Stimulated activated CD8-positive, alpha-beta memory T cell treated with anti-CD3 and anti-CD28 coated beads, Interleukin-4, amount 100 ng/mL, for 48 hours (primary cell): ENCODE measurements at places on chromosomes 3 and 15.

DNA sequence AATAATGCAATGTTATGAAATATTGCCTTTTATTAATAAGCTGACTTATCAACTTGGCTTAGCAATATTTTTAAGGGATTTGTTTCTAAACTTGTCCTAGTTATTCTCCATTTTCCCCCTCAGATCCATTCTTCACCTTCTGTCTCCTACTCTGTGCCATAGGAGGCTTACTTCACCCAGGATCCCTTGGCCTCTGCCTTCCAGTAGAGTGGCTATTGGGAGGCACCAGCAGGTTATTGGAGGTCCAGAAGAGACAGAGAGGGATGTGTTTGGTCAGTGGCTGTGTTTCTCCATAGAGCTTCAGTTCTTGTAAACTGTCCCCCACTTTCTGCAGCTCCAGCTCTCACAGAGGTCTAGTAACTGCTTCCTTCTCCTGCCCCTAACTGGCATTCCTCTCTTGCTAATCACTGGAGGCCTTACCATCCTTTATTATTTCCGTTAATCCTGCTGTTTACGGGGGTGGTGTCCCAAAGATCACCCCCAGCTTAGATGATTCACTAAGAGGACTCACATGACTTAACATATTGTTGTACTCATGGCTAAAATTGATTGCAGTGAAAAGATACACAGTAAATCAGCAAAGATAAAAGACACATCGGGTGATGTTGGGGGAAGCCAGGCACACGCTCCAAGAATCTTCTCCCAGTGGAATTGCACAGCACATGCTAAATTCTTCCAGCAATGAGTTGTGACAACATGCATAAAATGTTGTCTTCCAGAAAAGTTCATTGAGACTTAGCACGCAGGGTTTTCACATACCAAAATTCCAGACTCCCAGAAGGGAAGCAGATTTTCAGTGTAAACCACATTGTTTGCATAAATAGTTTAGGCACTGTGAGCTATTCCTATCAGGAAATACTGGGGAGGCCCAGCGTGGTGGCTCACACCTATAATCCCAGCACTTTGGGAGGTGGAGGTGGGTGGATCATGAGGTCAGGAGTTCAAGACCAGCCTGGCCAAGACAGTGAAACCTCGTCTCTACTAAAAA is 67.5 kb downstream of the RPL22L1 start:
- no peak for DNase-seq

DNA sequence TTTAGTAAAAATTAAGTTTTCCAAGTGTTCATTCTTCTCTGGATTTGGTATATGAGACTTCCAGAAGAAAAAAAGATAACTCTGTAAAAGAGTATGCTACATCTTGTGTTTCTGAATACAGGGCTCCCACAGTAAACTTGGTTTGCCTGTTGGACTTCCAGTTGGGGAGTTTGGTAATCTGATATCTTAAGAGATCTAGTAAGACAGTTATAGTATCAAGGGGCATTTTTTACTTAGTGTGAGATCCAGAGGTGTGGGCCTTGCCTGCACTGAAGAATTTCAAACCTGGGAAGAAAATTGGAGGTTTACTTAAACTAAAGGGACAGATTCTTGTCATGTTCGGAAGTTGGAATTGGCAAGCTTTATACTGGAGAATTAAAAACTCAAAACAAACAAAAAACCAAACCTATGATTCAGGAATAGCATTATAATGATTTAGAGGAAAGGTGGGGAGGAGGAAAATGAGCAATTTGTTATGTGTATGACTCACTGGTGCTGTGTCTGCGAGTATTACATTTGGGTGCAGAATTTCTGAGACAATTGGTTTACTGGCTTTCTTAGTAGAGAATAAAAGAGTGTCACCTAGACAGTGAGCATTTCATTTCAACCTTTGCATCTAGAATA is 58.9 kb upstream of the ULK4 start:
- no peak for DNase-seq

- no peak for DNase-seq
These were observed 355.4 kb downstream of the MFSD1 start for GRCh38 chr3:159157275-159157674.

DNA sequence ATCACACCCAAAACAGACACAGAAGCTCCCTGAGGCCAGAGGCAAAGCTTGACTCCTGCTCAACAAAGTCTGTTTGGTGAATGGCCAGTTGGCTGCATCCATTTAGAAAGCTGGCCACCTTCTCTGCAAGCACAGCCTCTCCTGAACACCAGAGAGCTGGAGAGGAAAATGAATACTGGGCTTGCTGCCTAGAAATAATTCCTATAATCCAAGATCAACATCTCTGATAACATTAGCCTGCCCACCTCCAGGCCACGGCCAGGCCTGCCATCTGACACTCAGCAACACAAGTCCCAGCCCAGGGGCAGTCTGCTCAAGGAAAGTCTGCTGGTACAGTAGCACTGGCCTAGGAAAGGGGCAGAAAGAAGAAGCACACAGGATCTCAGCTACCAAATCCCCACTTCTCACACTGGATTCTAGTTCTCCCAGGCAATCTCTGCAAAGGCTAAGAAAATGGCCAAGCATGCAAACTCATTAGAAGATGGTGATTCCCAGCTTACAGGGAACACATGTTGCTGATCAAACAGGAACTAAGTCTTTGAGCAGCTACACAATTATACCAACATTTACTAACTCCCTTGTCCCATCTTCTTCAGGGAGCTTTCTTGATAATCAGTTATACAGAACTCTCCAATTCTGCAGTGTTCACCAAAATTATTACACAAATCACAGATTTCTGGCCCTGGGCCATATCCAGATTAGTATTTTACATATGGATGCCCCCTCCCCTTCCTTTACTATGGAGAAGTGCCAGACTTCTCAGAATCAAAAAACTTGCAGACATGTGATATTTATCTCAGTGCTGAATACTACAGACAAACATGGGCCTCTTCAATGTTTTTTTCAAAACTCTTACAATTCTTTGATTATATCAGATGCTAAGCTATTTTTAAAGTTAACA is 9.9 kb downstream of the TBC1D2B start:
- DNase-seq = no peak

- DNase-seq = no peak
These were observed 24.8 kb upstream of the RHO start for GRCh38 chr3:129503471-129504291.

GRCh38 chr3:42078677-42079076 is 12.5 kb upstream of the TRAK1 start:
- DNase-seq = no peak

DNA sequence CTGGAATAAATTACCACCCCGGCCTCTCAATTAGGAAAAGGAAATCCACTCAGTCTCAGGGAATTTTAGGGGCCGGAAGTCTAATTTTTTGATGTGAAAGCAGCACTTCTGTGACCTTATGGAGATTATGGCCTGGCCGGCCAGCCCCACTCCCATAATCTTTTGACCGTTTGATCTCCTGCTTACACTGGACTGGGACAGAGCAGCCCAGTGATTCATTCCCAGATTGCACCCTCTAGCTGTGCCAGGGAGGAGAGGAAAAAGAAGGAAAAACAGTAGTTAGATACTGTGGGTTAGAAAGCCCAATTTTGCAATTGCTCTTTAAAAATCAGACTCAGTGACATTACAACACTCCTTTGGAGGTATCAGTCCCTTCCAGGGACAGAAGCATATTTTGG is 32.4 kb downstream of the GJD2 start:
- no peak for DNase-seq

GRCh38 chr15:42084465-42085235 is 9.7 kb downstream of the PLA2G4D start:
- peak; percentile 75 for DNase-seq

DNA sequence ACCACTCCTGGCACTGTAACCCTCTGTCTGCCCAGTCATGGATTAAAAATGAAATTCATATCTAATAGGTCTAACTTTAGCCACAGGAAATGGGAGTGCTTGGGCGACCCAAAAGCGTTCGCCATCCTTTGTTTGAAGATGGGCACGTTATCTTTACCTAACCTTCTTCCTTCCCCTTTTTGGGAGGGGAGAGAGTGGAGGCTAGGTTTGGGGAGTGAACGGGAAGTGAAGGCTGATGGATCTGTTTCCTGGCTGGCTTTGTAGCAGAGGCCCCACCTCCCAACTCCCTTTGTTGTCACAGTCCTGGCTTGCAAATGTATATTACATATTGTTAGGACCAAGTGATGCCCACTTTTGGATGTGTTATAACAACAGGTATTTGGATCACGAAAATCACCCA is 98.1 kb upstream of the ARHGEF3 start:
- DNase-seq = no peak

GRCh38 chr3:124019291-124019690 is 27.4 kb upstream of the ROPN1 start:
- no peak for DNase-seq

- no peak for DNase-seq
These were observed 201.8 kb downstream of the CNTN6 start for GRCh38 chr3:1294586-1294985.

- DNase-seq = no peak
These were observed 511.3 kb downstream of the SHQ1 start for GRCh38 chr3:72336821-72337479.

DNA sequence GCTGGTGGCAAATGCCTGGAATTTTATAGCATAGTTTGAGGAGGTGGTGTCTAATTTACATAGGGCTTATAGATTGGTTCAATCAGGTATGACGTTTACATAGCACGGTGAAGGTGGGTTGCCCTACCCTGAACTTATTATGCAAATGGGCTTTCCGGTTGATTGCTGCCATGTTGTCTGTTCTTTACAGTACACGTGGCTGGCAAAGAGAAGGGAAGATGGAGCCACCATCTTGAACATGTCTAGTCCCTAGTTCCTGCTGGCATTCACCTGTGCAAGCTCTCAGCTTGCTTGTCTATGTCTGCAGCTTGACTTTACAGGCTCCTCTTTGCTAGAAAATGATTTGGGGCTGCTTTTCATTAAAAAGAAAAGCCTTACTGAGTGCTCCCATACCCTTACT is 14.0 kb upstream of the STAC start:
- no peak for DNase-seq

DNA sequence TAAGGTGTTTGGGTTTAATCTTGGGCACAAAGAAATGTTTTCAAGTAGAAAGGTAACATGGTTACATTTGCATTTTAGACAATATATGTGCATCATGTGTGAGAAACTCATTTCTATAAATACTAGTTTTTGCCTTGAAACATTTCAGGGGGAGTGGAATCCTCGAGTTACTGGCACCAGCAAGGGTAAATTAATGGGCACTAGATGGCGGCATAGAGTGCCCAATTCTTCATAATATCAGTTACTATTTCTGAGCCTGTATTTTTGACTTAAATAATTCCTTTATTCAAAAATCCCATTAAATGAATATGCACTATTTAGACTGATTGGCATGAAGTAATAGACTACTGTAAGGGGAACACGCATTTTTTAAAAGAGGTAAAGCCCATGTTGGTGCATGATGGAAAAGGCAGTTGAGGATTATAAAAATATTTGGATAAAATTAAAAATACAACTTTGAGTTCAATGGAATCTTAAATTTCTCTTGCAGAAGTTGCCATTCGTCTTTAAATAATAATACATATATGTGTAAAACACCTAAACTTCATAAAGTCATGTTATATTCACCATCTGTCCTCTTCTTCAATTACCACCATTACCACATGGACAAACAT is 106.3 kb downstream of the ZBTB20 start:
- peak; percentile 39 for DNase-seq

- no peak for DNase-seq
These were observed 157.6 kb downstream of the NFKBIZ start for GRCh38 chr3:102006812-102007485.

DNA sequence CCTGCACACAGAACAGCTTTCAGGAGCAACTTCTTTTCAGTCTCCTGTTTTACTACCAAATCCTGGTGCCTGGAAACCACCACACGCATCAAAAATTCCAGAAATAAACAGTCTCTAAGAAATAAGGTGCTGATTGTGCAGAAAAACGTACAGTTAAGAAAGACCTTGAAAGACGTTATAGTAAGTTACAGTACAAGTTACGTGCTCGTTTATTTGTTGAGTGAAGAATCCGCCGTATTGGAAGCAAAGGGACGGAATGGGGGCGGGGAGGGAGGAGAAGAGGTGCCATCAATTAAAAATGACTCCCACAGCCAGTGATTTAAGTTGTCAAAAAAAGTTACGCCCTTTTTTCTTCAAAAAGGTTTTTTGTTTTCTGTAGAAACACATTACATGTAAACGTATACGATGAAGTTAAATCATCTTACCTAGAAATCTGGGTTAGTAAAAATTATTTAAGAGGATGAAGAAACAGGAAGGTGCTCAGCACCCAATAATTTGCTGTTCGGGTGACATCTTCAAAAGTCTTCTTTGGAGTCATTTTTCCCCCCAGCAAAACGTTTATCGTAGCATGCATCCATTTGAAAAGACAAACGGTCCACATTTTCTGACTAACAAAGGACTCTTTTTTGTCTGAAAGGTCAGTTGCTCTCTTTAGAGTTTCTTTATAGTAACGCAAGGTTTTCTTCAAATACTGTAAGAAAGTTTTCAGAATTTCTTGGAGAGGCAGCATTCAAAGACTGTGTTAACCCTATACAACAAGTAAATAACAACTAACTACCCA is 782 bp upstream of the UACA start:
- no peak for DNase-seq

DNA sequence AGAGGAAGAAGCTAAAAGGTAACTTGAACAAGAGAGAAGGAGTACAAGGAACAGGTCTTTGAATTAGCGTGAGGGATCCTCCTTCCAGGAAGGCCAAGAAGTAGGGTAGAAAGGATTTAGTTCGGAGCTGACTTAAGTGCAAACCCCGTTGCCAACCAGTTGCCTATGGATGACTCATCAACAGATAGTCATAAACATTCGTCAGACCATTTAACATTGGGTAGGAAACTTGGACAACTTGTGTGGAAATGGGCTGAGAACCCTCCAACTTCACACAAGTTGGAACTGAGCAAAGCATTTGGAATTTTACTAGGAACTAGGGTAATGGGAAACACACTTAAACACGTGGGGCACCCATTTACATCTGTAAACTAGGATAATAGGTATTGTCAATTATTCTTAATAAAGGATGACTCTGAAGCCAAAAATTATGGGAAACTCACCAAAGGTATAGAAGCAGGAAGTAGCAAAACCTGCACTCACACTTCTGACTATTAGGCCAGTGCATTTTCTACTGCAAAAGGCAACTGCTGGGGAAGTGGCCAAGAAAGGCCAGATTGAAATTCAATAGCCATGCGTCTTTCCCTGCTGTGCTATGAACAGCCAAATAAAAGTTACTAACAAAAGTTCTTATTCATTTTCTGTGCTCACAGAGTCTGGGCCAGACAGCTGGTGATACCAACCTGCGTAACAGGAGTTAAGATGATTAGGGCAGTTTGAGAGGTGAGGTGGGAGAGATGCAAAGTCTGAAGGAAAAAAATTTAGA is 174.5 kb upstream of the TMC3 start:
- no peak for DNase-seq

- DNase-seq = no peak
These were observed 1.5 kb downstream of the CRYBG3 start for GRCh38 chr3:97823046-97824004.

- DNase-seq = no peak
These were observed 609.7 kb downstream of the MCTP2 start for GRCh38 chr15:94840794-94841783.

- DNase-seq = no peak
These were observed 472.2 kb downstream of the NR2F2 start for GRCh38 chr15:96802611-96803255.
